ENCODE measurements at places on chromosomes 6 and 20.

GRCh38 chr6:4041480-4041879, 37.5 kb downstream of the FAM217A start:
- no peak for DNase-seq

GRCh38 chr20:18391686-18392085, 75.1 kb downstream of the DZANK1 start:
- DNase-seq: no peak

GRCh38 chr6:97064578-97064977, 140.1 kb downstream of the KLHL32 start:
- no peak for DNase-seq

DNA sequence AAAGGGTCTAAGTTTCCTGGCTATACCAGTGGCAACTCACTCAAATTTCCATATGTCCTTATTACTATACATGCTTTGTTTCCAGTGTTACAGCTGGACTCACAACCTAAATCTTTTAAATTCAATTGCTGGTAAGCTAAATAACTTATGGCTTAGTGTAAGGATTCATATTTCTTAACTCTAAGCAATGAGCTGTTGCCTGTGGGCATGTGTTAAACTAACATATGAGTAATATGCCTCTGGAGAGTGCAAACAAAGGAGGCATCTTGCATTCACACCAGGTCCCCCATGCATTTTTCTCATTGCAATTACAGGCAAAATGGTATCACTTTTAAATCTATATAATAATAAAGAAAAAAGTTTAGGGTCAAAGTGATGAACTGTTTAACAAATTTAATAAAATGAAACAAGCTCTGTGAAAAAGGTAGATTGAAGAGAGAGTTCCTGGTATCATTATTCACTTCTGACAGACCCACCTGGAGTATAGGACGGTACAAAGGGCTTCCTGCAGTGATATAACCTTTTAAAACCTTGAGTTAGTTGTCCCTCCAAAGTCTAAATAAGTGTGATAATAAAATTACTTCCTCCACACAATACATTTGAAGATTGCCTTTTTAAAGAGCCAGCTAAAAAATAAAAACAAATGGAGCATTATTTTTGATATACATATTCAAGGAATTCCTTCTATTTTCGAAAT, 57.6 kb upstream of the HMGCLL1 start:
- DNase-seq: peak; percentile 26

DNA sequence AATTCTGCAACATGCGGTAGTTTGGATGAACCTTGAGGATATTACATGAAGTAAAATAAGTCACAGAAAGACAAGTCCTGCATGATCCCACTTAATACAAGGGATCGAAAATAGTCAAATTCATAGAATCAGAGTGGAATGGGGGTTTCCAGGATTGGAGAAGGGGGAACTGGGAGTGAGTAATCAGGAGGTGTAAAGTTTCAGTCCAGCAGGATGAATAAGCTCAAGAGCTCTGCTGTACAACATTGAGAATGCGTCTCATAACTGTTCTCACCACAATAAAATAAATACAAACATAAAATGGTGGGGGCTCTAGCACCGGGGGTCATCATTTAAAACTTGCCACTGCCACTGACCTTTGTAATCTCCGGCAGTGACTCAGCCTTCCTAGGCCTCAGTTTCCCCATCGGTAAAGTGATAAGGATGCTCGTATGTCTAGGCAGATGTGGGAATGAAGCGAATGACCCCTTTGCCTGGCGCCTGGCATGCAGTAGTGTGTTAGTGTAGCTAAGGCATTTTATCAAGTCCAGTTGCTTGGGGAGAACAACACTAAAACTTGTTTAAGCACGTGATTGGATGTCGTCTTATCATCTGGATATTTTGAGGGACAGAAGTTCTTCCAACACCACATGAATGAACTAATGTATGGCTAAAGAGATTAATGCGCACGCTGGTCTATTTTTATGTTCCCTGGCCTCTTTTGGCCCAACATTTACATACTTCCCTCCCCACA, 421.1 kb downstream of the QKI start:
- no peak for DNase-seq

DNA sequence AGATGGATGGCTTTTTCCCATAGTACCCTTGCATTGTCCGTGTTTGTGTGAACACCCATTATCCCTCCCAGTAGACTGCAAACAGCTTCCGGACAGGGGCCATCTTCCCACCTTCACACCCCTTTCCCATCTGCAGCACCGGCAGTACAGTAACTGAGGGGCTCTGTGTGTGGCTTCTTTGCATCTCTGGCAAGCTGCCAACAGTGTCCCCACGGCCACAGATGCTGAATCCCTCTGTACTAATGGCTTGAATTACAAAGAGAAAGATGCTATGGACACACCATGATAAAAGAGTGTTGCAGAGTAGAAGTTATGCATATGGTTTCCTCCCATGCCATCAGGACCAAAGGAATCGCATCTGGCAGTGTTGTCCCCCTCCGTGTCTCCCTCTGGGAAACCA, 101.1 kb upstream of the CDYL start:
- DNase-seq: no peak

- no peak for DNase-seq
These were observed 4.1 kb downstream of the LINC00237 start for GRCh38 chr20:21101932-21102575.

- DNase-seq: no peak
These were observed 48.9 kb upstream of the TBC1D7 start for GRCh38 chr6:13377054-13377758.

- DNase-seq: no peak
These were observed 456.8 kb downstream of the MAFB start for GRCh38 chr20:40232273-40232672.

- no peak for DNase-seq
These were observed 379.2 kb upstream of the SLC35B3 start for GRCh38 chr6:8814440-8815000.

Measured in HTR-8/SVneo (cell line).